Lung (tissue), 17 donors: ENCODE measurements at places on chromosomes 1 and 21. TPM values are rescaled to one million over a fixed set of nuclear protein-coding genes. Genes with fewer than 3 reads are reported as not detected.

GRCh38 chr1:224392411-224393249 is 36.0 kb downstream of the CNIH4 start:
- DNase-seq: no peak

- DNase-seq: peak; percentile 45
Measured at GRCh38 chr21:45724345-45724961, 80.9 kb downstream of the PCBP3 start.

The LY9 gene
- total RNA-seq: 3.4 TPM

GRCh38 chr1:234980291-234980644 is 148.4 kb downstream of the TOMM20 start:
- DNase-seq: no peak

The SMIM1 gene
- 8.0 TPM for total RNA-seq

DNA sequence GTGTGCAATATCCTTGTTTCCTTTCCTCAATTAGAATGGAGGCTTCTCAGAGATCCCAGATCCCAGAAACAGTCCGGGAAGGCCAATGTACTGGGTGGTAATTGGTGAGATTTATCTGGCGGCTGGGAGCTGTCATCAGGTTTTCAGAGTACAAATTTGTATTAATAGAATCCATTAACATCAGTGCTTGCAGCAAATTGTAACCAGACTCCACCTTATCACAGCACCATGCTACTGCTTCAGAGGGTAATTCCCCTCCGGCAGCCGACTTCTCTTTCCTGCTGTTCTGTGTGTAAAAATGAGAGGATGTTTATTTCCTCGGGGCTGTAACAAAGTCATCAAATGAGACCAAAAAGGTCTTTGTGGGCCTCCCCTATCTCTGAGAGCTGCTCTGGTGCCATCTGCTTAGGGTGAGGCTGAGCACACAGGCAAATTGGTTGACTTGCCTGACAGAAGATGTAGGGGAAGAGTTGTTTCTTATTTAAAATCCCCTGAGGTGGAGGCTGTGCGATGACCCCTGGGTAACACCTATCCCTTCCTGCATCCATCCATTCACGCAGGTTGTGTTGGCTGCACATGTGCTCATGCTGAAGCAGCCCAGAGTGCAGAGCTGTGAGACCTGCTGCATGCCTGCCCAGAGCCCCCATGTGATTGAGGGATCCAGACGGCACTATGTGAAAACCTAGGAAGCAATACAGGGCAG is 19.2 kb downstream of the NFASC start:
- DNase-seq: no peak

DNA sequence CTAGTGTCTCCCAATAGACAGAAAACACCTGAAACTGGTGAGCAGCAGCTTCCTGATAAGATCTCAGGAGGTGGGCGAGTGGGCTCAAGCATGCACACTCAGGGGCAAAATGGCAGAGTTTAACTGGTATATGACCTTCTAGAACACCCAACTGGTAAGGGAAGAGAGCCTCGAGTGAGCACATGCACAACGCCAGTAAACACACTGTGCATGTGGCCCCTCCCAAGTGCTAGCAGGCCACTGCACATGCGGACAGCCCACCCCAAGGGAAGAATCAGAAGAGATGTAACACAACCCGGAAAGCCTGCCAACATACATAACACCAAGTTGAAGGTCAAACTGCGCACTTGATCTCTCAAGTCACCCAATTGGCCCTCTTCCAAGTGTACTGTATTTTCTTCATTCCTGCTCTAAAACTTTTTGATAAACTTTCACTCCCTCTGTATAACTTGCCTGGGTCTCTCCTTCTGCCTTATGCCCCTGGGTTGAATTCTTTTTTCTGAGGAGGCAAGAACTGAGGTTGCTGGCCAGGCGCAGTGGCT is 138.2 kb downstream of the GLUL start:
- no peak for DNase-seq

- no peak for DNase-seq
Measured at GRCh38 chr1:159444511-159444910, 5.0 kb downstream of the OR10J1 start.

The PMVK gene
- total RNA-seq: 18.4 TPM

The ANXA9 gene
- total RNA-seq: 1.0 TPM

DNA sequence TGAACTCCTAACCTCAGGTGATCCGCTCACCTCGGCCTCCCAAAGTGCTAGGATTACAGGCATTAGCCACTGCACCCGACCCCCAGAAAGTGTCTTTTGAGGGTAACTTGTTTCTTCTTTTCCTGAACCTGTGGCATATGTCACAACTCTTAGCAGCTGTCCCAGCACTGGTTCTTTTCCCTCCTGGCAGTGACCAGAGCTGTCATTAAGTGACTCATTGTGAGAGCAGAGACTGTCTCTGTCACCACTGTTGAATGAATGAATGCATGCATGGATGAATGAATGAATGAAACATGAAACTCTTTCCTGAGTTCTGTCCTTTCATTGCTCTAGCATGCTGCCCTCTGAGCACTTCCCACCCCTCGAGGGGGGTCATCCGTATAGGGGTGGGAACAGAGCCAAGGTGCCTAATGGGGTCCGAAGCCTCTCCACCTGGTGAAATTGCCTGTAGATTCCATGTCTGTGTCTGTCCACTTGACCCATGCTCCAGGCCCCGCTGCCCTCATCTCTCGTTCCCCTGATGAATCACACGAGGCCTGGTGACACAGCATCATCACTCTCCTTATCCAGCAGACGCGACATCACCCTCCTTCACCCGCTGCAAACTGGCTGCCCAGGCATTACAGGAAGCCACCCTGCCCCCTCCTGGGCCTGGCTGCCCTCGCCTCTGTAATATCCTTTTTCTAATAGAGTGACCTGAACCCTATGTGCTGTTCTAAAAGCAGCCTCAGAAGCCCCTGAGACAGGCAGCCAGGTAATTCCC is 75.0 kb downstream of the IGSF21 start:
- DNase-seq: no peak

GRCh38 chr21:15842565-15842880 is 112.7 kb downstream of the USP25 start:
- DNase-seq: no peak

The SPRR2B gene
- not detected for total RNA-seq

The DAB1 gene
- total RNA-seq: 0.77 TPM

GRCh38 chr1:228337031-228337564 is 69.5 kb downstream of the TRIM11 start:
- no peak for DNase-seq

DNA sequence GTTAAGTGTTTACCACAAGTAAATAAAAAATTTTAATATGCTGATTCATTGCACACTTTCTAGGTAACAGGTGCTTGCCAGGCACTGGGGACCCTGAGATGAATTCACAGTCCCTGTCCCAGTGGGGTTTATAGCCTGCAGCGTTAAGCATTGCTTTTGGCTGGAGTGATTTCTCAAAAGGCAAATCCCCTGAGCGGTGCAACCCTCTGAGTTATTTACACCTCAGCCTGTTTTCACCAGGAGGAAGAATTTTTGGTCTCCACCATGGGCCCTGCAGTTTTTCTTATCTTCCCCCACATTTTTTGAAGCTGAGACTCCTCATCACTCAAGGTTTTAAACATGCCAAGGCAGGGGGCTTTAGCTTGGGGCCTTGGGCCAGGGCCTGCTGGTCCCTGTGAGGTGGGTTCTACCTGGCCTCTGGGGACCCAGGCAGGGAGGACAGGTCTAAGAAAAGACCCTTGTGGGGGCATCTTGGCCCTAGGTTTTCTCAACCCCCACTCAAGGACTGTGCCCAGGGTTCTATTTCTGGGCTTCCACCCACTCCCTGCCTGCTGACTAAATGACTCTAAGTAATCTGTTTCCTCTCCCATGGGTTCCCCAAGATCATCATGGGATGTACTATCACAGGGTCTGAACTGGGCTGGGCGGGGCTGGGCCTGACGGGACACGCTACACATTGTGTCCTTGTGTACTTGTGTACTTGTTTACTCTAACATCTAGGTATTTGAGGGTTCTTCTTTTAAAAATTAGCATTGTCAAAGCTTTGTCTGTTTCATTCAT is 10.2 kb upstream of the CHIT1 start:
- DNase-seq: no peak

DNA sequence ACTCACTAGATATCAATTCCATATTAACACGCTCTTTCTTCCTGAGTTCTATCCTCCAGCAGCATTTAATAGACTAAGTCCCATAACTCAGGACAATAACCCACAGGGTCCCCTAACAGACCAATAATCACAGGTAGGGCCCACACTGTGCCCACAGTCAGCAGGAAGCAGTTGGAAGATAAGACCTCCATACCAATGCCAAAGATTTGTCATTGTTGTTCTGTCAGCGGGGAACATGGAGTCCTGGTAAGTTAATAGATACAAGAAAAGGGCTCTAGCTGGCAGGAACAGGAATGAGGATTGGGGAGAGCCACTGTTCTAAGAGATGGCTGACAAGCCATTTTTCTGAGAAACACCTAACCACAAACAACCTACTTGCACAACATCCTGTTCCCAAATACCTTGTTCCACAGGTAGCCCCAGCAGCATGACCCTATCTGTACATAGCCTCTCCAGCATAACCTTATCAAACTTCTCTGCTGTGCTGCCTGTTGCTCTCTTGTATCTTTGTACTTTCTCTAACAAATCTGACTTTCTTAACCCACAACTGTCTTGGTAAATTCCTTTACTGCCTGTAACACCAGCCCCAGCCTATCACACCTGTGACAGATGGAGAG is 142.0 kb upstream of the KCNJ15 start:
- no peak for DNase-seq

DNA sequence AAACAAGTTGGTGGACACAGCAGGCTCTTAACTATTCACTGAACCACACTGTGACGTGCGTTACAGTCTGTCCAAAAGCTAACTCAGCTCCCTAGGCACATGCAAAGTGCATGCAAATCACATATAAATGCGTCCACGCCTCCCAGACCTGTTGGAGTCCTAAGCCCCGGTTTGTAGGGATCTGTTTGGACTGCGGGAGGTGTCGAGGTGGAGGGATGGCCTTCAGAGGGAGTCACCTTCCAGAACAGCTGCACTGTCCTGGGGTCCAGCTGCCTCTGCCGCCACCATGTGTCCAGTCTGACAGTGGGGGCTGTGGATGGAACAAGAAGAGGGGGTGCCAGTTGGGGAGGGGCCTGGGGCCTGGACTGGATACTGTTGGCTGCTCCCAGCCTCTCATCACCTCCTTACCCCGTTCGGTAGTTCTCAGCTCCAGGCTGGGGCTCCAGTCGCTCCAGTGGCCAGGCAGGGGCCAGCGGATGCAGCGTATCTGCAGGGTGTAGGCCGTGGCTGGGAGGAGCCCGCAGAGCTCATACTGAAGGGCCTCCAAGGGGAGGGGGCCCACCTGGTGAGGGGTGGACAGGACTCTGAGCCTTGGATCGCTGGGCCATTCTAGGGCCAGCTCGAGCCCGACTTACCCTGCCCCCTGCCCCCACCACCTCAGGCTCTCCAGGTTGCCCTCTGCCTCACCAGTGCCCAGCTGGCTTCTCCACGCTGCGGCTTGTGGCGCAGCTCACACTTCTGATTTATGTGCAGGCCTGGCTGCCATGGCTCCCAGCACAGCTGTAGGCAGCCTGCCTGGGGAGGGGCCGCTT is 7.9 kb upstream of the MRPS15 start:
- DNase-seq: no peak

The ASAP3 gene
- 38.1 TPM for total RNA-seq

- DNase-seq: peak; percentile 58
Measured at GRCh38 chr1:221794079-221794670, 52.3 kb upstream of the DUSP10 start.

The PEX11B gene
- 28.6 TPM for total RNA-seq

The HCN3 gene
- 4.7 TPM for total RNA-seq

The TNFRSF4 gene
- total RNA-seq: 3.6 TPM

The RIMKLA gene
- 8.9 TPM for total RNA-seq

DNA sequence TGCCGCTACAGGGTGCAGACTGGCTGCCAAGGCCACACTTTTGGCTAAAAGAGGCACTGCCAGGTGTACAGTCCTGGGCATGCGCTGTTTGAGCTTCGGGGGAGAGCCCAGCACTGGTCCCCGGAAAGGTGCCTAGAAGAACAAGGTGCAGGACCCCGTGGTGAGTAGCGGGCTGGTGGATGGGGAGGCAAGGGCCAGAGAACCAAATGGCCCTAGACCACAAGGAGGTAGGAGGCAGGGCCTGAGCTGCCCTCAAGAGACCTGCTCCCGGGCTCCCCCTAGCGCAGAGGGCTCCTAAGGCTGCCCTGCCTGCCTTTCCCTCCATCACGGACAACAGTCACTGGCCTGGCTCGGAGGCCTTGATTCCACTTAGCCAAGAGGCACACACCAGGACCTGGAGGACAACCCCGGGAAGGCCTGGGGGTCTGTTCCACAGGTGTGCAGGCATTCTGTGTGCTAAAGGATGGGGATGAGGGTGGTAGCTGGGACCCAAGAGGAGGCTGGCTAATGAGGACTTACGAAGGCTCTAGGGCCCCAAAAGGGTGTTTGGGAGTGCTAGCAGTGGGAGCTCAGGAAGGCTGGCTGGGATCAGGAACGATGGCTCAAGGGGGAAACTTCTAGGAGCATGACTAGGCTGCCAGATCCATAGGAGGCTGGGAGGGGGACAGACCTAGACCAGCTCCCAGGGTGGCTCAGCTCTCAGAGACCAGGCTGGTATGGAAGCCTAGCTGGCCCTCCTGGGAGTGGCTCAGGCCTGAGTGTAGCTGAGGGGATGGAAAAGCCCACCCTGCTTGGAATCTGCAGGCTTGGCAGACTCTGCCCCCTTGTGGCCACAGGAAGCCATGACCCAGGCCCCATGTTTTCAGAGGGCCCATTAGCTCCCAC is 742 bp downstream of the ARTN start:
- DNase-seq: peak; percentile 77

- no peak for DNase-seq
Measured at GRCh38 chr1:34796990-34797389, 4.2 kb downstream of the GJA4 start.

DNA sequence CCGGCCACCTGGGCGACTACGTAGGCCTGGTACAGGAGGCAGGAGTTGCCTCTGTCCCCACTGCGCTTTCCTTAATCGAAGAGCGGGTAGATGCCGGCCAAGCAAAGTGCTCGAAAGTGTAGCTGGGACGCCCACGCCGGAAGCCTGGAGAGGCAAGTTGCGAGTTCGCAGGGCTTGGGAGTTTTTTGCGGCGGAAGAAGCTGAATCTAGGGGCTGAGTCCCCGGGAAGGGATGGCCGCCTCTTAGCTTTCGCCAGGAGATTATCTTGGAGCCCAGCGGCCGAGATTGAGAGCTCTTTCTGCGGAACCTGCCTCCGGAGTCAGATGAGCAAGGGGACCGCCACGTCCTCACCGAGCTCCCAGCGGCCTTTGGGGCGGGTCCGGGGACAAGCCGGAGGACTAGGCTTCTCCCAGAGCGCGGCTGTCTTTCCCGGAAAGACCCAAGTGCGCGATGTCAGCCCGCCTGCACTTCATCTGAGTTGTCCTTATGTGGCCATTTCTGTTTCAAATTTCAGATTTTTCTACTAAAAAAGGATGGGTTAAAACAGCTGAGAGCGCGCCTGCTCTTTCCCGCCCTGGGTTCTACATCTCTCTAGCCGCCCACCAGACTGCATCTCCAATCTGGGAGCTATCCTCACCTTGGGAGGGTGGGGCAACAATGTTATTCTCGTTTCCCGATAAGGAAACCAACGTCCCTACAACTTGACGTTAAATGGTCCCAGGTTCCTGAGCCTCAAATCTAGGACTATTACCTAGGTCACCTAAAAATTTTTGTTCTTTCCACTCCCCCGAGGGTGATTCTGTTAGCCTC is 12.4 kb upstream of the TBX15 start:
- DNase-seq: peak; percentile 44

GRCh38 chr1:114669562-114670082 is at the start of gene DENND2C:
Gene DENND2C (minus strand): TSS chr1:114670049. CDS start chr1:114625984, 44,065 bp downstream.
- no peak for DNase-seq
